ENCODE measurements at places on chromosomes 4 and X.

DNA sequence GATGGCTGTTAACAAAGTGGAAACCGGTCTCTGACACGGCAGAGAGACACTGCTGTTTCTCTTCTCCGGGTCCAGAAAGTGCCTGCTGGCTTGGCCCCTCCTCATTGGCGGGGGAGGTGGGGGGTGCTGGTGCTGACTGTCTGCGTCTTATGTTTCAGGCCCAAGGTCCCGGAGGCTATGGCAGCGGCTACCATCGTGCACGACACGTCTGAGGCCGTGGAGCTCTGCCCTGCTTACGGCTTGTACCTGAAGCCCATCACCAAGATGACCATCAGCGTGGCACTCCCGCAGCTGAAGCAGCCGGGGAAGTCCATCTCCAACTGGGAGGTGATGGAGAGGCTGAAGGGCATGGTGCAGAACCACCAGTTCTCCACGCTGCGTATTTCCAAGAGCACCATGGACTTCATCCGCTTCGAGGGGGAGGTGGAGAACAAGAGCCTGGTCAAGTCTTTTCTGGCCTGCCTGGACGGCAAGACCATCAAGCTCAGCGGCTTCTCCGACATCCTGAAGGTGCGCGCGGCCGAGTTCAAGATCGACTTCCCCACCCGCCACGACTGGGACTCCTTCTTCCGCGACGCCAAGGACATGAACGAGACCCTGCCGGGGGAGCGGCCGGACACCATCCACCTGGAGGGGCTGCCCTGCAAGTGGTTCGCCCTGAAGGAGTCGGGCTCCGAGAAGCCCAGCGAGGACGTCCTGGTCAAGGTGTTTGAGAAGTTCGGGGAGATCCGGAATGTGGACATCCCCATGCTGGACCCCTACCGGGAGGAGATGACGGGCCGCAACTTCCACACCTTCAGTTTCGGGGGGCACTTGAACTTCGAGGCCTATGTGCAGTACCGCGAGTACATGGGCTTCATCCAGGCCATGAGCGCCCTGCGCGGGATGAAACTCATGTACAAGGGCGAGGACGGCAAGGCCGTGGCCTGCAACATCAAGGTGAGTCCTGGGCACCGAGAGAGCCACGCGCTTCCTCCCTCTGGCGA lies 2.2 kb downstream of the AKAP17A start:
- DNase-seq: no peak

- DNase-seq: no peak
Measured at GRCh38 chrX:29528281-29528680, 687.1 kb upstream of the MAGEB2 start.

- DNase-seq: no peak
Measured at GRCh38 chr4:66014146-66014765, 344.0 kb upstream of the EPHA5 start.

DNA sequence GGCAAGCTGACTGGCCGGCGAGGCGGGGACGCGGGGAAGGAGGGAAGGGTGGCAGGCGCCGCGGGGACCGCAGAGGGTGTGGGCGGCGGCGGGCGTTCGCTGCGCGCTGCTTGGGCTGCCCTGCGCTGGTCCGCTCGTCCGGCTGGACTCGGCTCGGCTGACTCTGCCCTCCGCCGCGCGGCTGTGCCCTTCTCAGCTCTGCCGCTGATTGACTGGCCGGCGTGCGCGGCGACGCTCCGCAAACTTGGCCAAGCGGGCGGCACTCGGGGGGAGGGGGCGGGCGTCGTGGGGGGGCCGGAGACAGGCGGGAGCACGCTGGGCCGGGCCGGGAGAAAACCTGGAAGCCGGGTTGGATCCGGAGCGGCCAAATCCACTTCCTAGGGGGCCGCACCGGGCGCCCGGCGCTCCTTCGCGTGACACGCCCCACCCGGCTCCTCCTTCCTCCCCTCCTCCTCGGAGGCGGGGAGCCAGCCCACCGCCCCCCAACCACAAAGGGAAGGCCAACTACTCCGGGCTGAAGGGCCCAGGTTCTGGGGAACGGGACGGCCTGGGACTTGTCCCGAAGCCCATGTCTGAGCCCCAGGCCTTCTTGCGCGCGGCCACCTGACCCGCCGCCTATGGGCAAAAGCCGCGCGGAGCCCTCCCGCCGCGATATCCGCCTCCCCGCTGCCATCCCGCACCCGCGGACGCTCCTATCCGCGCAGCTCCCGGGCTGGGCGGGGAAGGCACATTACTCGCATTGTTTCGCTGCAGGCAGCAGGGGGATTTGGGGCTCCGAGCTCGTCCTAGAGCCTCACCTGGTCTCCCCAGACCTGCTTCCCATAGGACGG lies at the start of gene GPC4:
TSS of gene GPC4 (minus strand) at position 214 of the 830 bp plus-strand sequence. CDS start 524 bp downstream, outside the sequence.
- DNase-seq: no peak

DNA sequence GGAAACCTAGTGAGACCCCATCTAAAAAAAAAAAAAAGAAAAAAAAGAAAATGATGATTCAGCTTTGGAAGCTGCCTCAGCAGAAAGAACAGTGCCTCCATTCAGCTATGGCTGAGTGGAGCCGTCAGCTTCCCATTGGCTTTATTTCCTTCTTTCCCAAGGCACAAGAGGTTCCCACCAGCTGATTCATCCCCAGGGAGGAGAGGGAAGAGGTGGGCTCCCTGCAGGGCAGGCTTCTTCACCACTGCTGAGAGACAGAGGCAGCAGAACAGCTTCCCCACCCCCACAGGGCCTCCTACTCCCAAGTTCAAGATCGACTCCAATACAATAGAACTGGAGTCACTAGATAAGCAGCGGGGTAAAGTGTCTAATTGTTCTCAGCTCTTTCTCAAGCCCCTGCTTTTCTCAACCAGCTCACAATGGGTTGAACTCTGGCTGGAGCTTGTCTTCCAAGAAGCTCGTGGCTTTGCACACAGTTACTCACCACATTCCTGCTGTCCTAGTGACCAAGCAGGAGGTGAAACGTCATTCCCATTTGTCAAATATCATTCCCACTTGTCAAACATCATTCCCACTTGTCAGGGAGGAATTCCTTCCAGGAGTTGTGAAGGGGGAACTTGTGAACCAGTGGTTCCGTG lies 47.8 kb downstream of the FHDC1 start:
- no peak for DNase-seq

- no peak for DNase-seq
Measured at GRCh38 chr4:162151386-162151785, 12.4 kb downstream of the FSTL5 start.

GRCh38 chr4:183376381-183376780 lies 54.2 kb upstream of the CLDN24 start:
- no peak for DNase-seq

DNA sequence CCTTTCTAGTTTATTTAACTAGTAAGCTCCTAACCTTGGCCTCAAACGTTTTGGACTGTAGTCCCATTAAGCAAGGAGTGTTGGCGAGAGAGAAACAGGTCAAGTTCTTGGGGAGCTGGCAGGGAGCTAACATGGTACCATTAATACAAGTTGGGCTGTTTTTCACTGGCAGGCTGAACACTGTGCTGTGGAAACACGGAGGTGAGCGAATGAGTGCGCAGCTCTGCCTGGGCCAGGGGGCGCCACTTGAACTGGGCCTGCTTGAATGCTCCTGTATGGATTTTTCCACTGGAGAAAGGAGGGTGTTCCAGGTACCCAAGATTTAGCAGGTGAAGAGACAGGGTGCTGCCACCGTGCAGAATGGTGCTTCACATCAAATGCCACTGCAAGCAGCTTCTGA lies 7.4 kb upstream of the SMS start:
- no peak for DNase-seq

DNA sequence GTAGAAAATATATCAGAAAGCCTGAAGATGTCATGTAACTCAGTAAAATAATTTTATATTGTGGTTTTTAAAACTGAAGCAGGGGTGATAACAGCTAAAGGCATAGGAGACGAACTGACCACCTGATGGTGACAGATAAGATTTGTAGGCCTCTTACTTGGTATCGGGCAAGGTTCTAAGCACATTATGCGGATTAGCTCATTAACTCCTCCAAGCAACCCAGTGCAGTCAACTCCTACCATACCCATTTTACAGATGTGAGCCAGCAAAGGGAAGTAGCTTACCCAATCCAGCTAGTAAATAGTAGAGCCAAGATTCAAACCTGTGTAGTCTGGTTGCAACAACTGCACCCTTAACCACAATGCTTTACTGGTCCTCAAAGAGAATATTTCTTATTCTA lies 62.1 kb downstream of the CC2D2A start:
- DNase-seq: no peak

DNA sequence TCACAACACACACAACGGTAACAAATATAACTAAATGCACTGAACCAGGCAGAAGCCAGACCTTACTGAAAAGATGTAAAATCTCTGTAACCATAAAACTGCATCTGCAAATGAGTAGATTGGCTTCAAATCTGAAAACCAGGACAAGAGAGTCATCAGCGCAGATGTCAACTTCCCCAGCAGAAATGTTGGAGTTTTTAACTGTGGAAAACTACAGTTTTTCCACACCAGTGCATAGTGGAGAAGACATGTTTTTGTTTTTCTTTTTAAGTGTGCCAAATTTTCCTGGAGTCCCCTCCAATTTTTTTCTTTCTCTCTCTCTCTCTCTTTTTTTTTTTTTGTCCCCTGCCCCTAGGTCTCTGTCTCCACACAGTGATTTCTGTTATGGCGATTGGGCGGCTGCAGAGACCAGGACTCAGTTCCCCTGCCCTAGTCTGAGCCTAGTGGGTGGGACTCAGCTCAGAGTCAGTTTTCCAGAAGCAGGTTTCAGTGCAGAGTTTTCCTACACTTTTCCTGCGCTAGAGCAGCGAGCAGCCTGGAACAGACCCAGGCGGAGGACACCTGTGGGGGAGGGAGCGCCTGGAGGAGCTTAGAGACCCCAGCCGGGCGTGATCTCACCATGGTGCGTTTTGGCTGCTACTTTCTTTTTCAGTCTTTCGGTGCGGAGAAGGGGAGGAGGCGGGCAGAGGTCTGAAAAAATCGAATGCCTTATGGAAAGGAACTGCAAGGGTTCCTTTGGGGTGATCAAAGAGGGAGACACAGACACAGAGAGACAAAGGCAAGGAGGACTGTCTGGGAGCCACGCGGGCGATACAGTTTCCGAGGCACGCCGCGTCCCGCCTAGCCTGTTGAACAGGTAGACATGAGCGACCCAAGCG lies at the start of gene GUCY1A1:
TSS of gene GUCY1A1 (plus strand) at position 505 of the 878 bp plus-strand sequence. CDS start 30,020 bp downstream, outside the sequence.
- no peak for DNase-seq

DNA sequence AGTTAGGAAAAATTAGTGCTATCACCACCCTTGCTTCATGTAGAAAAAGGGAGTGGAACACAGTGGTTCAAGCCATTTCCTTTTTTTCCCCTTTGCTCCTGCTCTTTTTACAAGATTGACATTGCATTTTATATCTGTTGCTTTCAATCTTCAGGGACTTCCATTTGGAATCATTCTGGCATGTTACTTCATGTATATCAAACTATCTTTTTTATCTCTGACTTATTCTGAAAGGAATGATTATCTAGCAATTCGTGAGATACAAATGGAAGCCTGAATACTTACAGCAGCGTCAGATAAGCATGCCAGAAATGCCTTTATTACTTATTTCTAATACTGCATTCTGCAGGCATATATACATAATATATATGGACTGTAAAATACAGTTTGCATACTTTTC lies 20.4 kb downstream of the ADGRL3 start:
- DNase-seq: no peak

DNA sequence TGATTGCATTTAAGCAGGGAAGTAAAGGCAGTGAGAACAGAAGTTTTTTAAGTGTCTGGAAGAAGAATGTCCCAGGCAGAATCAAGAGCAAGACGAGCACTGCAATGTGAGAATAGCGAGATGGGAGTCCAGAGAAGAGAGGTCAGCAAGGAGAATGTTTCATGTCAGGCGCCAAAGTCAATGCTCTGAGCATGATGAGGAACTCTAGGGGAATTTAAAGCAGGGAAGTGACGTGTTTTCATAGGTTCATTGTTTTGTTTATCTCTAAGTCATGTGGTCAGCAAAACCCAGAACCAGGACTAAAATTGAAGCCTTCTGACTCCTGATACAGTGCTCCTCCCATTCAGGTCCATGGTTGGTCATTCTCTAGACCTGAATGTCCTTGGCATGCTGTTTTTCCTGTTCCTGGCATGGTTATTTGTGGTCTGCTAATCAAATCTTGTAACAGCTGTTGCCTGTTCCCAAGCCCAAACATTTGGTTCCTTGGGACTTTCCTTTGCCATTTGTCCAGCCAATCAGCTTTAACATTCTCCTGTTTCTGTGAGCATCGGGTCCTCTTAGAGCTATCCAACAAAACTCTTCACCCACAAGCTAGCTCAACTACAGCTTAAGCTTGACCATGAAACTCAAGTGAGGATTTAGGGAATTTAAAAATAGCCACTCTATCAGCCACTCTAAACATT lies 37.7 kb downstream of the PTCHD1 start:
- DNase-seq: no peak

DNA sequence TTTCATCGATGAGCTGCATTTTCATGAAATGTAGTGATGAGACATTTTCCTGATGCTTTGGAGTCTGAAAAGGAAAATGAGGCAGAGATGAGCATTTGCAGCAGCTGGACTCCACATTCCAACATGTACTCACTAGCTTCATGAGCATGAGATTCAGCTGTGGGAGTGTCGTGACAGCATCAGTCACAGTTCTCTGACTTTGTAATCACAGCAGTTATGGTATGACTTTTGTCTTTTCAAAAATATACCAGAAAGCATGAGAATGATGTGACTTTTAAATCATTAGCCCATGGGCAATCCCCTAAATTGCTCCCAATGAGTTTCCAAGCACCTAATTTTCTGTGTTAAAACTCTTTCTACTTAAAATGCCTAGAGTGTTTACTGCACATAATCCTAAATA lies 18.3 kb upstream of the MSL3 start:
- DNase-seq: no peak

DNA sequence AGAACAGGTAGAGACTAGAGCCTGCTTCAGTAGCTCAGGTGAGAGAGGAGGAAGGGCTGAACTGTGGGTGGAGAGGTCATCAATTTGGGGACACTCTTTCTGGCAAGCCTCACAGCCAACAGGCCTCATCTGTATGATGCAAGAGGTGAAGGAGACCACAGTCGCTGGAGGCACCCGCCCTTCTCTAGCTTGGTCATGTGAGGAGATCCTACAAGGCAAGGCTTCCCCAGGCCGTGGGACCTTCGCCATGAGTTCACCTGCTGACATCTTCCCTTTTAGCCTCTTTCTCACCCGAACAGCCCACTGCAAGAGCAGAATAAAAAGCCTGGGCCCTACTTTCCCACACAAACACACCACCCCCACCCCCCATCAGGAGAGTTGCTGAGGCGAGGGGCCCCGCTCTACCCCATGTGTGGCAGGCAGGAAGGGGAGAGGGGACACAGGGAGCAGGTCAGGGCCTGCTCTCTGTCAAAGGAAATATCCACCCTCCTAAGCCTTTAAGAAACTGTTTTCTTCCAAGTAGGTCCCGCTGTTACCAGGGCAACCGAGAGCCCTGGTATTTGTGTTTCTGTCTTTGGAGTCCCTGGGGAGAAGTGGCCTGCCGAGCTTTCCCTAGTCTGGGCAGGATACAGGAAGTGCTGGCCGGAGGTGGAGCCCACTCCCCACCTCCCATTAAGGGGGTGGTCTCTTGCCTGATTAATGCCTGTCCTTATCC lies 8.1 kb downstream of the RTL5 start:
- DNase-seq: no peak

- DNase-seq: no peak
Measured at GRCh38 chr4:187393531-187394344, 601.8 kb upstream of the ZFP42 start.

- no peak for DNase-seq
Measured at GRCh38 chr4:2339458-2340271, 77.8 kb upstream of the MXD4 start.

- DNase-seq: no peak
Measured at GRCh38 chr4:145319751-145320150, 139.4 kb upstream of the OTUD4 start.

GRCh38 chrX:55714161-55714560 lies 3.4 kb upstream of the RRAGB start:
- no peak for DNase-seq

- DNase-seq: no peak
Measured at GRCh38 chr4:91127192-91127591, 1000.0 kb downstream of the CCSER1 start.

All from activated T-helper 1 cell treated with Interleukin-2 at 50 U/mL for 16 hours (primary cell).